Stimulated activated CD4-positive, alpha-beta T cell treated with anti-CD3 and anti-CD28 coated beads, Interleukin-15, amount 100 ng/mL, for 1 hour (primary cell): ENCODE measurements at places on chromosomes 6 and 20.

GRCh38 chr20:45187693-45188092 lies 13.0 kb downstream of the PI3 start:
- DNase-seq = no peak

DNA sequence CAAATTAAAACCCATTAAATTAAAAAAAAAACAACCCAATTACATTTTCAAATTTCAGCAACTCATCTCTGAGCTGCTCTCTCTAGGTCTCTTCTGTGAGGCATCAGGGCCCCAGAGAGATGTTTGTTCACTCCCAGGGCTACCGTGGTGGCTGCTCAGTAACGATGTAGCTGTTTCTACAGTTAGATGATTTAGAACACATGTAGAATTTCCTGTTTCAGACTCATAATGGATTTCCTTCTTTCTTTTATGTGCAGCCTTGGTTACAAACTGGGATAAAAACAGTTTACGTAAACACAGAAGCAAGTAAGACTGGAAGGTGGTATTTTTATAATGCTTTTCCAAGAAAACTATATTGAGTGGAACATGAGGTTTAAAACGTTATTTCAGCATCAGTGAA lies 116.1 kb upstream of the CCN2 start:
- no peak for DNase-seq

DNA sequence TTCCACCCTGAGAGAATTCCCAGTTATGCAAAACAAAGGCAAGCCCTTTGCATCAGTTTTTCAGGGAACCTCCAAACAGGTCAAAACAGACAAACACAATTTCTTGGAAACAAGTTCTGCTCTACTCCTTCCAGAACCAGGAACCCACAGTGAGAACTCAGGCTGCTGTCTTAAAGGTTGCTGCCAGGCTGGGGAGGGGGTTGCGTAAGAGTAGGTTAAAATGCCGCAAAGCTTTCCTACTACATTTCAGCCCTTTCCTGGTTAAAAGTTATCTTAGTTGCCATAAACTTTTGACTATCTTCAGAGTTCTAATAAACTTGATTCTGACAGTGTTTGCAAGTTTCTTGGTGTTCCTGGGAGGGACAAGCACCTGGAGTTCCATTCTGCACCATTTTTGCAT lies 33.8 kb downstream of the KPNA5 start:
- DNase-seq = no peak

DNA sequence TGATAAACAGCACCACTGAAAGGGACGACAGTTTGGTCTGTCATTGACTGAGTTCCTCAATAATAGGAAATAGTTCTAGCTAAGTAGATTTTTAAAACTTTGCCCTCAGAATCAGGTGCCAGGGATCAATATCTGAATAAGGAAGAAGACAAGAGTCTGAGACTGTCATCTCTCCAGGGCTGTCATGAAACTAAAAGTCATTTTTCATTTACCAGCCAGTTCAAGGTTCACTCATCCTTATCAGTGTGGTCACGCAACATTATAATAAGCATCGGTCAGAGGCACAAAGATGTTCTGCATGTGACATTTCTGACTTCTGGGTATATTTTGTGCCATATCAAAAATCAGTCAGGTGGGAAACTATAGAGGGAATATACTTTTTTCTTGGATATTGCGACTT lies 52.5 kb upstream of the E2F3 start:
- DNase-seq = no peak

DNA sequence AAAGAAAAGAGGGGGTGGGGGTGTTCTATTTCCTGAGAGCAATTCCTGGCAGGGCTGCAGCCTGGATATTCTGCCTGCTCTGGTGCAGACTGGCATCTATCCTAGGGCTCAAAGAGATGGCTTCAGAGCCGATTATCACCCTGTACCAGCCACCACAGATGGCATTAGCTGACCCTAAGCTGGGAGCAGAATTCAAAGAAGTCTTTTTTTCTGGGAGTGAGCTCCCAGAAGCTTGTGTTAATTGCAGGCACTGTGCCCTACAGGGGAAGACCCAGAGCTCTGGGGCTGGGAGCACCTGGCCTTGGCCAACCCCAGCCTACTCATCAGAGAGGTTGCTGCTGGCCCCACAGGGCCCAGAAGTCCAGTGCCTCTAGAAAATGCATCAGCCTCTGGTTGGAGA lies 85.9 kb downstream of the PXDC1 start:
- no peak for DNase-seq

GRCh38 chr6:22807261-22807660 lies 237.9 kb downstream of the HDGFL1 start:
- DNase-seq = no peak

DNA sequence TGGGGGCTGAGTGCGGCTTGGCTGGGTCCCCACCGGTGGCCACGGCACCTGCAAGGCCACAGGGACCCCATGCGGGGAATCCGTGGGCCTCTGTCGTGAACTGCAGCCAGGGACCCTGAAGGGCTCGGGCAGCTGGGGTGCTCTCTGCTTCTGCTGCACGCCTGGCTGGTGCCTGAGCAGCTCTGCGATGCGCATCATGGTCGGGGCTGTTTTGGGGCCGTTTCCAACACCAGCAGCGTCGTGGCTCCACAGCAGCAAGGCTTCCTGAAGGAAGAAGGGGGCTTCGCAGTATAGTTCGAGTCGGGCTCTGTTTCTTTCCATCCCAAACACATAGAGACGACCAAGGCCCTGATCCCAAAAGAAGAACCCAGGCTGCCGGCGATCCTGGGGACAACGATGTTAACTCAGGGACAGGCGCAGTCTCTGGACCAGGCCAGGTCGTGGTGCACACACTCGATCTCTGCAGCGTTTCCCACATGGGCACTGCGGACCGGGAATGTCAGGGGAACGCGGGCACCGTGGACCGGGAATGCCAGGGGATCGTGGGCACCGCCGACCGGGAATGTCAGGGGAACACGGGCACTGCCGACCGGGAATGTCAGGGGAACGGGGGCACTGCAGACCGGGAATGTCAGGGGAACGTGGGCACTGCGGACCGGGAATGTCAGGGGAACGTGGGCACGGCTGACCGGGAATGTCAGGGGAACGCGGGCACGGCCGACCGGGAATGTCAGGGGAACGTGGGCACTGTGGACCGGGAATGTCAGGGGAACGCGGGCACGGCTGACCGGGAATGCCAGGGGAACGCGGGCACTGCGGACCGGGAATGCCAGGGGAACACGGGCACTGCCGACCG lies 36.8 kb upstream of the BHLHE23 start:
- no peak for DNase-seq
